ENCODE measurements at places on chromosomes 12 and 14. TPM values are rescaled to one million over a fixed set of nuclear protein-coding genes. Genes with fewer than 3 reads are reported as not detected.

Gene GALNT9
- 0.29 TPM for total RNA-seq

Gene LPCAT3
- total RNA-seq, result 17.9 TPM

Gene TAS2R30
- total RNA-seq, result 3.6 TPM

Gene MYF6
- total RNA-seq, result not detected

Gene NTS
- total RNA-seq, result 0.50 TPM

Gene CD163L1
- not detected for total RNA-seq

Gene RNU4-1
- under 0.01 TPM for total RNA-seq

Gene PCED1B
- total RNA-seq, result not detected

All from smooth muscle cell of trachea (primary cell).